Transverse colon (tissue), 4 donors: ENCODE measurements at places on chromosomes 3 and 15. TPM values are rescaled to one million over a fixed set of nuclear protein-coding genes. Genes with fewer than 3 reads are reported as not detected.

- no peak for DNase-seq
Observed at GRCh38 chr15:84402856-84403608, 167.5 kb downstream of the GOLGA6L4 start.

- no peak for DNase-seq
Observed at GRCh38 chr3:77319711-77320110, 279.8 kb downstream of the ROBO2 start.

- DNase-seq = no peak
Observed at GRCh38 chr15:44738340-44738984, 2.1 kb downstream of the TRIM69 start.

The C3orf62 gene
- 13.5 TPM for total RNA-seq

DNA sequence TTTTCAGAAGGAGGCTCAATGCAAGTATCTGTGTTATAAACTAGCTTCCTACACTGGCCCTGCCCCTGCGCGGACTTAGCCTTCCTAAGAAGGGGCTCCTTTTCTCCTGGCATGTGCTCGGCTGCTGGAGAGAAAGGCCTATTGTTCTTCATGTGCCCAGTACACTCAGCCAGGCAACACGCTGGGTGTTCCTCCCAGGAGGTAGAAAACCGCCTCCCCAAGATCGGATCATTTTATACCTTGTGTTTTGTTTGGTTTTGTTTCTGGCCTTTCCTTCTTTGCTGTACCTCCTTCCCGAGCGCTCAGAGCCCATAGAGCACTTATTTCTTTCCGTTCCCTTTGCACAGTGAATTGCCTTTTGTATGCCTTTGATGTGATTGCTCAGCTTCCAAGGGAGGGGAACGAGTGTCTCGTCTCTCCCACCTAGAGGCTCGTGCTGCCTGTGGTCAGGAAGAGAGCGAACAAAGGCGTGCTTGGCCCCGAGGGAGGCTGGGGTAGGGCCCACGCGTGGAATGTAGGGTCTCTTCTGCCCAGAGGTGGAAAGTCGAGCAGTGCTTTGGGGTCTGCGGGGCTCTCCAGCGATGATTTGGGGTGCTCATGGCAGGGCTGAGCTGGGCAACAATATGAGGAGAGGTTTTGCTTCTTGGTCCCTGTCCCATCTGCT, 30.0 kb downstream of the CCNL1 start:
- DNase-seq = peak; percentile 63
